Activated T-cell treated with anti-CD3 and anti-CD28 coated beads, Interleukin-2, amount 50 U/mL, for 24 hours (primary cell): ENCODE measurements at places on chromosomes 2 and 18.
A peak's percentile ranks its signal among the peaks of the same experiment; 100 is the strongest.

GRCh38 chr2:2892892-2893291 lies 484.7 kb downstream of the EIPR1 start:
- H3K27me3 ChIP-seq: no peaks in the 10 kb centered on the region
- H3K27ac ChIP-seq: no peak overlapping the region
- H3K4me3 ChIP-seq: no peak overlapping the region
- no peaks in the 10 kb centered on the region for H3K36me3 ChIP-seq
- DNase-seq: no peak
- no peaks in the 10 kb centered on the region for H3K4me1 ChIP-seq

DNA sequence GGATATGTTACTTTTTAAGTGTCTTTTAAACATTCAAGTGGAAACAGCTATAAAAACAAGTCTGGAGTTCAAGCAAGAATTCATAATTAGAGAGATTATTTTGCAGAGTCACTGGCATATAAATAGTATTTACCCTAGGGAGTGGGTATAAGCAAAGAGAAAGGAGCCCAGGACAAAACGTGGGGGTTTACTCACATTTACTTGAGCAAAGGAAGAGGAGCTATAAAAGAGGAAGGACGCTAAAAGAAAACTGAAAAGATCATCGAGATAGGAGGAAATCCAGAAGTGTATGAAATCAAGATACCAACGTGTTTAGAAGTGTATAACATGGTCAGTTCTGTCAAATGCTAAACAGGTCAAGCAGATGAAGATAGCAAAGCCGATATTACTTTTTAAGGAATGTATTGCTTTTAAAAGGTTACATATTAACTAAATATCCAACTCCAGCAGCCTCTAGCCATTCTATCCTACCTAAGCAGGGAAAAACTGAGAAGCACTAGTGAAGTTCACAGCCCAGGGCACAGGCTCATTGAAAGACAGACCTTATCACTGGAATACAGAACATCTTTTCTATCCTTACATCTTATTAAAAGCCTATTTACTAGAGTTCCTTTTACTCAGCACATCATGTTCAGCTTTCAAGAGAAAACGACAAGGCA lies 8.6 kb downstream of the KANSL1L start:
- no peaks in the 10 kb centered on the region for H3K27me3 ChIP-seq
- H3K36me3 ChIP-seq: no peaks in the 10 kb centered on the region
- no peak for DNase-seq
- H3K27ac ChIP-seq: no peak overlapping the region

DNA sequence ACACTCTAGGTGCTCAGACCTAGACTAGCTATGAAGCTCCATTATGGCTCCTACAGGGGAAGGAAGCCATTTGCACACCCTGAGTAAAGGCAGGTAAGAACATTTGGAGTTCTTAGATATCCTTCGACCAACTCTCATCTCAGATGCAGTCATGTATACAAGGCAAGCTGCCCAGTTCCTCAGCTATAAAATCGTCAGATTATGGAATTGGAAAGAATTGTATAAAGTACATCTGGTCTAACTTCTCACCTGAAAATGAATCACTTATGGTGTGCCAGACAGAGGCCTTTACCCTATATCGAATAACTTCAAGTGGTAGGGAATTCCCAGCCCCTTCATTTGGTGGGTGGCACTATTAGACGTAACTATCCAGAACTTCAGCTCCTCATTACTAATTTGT lies 79.3 kb downstream of the VIT start:
- H3K27me3 ChIP-seq: peaks cover 3% of the 10 kb centered on the region
- H3K4me3 ChIP-seq: no peak overlapping the region
- no peaks in the 10 kb centered on the region for H3K36me3 ChIP-seq
- peaks cover 2% of the 10 kb centered on the region for H3K4me1 ChIP-seq

- peaks cover 27% of the 10 kb centered on the region for H3K27me3 ChIP-seq
- no peak overlapping the region for H3K27ac ChIP-seq
- H3K4me3 ChIP-seq: no peak overlapping the region
- no peaks in the 10 kb centered on the region for H3K36me3 ChIP-seq
Measured at GRCh38 chr18:48023334-48024008, 93.0 kb upstream of the SMAD2 start.

DNA sequence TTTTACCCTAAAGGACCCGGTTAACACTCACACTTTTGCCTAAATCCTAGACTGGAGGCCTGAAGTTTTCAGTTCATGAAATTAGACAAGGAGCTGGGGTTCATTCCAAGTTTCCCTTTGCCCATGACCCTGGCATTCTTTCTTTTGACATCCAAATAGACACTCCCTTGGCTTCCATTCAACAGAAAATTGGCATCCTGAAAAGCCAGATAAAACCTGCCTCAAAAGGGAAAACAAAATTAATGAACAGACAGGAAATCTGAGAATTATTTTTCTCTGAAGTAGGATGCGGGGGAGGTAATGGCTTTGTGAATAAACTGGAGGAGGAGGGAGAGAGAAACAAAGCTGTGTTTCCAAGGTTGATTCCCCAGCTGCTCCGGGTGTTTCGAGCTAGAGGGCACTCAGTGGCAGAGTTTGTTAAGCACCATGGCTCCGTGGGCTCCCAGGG lies 41.0 kb downstream of the SPP2 start:
- DNase-seq: no peak
- no peak overlapping the region for H3K27ac ChIP-seq
- no peaks in the 10 kb centered on the region for H3K27me3 ChIP-seq
- peaks cover 2% of the 10 kb centered on the region for H3K36me3 ChIP-seq

DNA sequence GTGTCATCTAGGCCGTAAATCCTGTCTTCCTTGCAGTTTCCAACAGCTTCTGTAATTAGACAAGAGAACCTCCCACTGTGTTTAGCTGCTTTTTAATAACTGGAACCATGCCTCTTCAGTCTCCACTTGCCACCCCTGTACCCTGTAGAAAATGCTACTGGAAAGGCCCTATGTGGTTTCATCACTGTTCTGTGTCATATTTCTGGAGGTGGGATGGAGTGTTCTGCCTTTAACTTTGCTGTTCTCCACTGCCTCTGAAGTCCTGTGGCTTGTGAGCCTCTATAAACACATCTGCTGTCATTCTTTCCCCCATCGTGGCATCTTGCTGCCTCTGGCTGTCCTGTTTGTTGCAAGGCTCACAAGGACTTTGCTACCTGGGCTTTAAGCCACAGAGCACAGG lies 17.9 kb downstream of the MGAT5 start:
- peaks cover 63% of the 10 kb centered on the region for H3K4me1 ChIP-seq
- H3K27ac ChIP-seq: peak overlapping the region; percentile 28

- H3K27ac ChIP-seq: no peak overlapping the region
- DNase-seq: no peak
- H3K4me3 ChIP-seq: no peak overlapping the region
- H3K4me1 ChIP-seq: no peaks in the 10 kb centered on the region
- H3K36me3 ChIP-seq: no peaks in the 10 kb centered on the region
Measured at GRCh38 chr2:140186313-140186712, 1406.1 kb upstream of the NXPH2 start.

DNA sequence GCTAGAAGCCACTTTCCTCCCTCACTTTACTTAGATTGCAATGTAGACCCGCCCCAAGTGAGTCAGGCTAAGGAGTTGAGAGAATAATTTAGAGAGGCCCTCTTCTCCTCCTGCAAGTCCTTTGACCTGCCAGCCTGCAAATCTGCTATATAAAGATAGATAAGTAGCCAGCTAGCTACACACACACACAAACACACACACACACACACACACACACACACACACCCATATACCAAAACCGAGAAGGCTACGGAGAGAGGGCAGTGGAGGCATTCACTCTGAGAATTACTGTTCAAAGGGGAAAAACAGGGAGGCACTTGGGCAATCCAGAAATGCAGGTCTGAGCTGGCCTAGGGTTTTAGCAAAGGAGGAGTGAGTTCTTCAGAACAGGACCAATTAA lies 23.0 kb upstream of the SMAD7 start:
- no peak for DNase-seq
- H3K27ac ChIP-seq: no peak overlapping the region
- no peak overlapping the region for H3K4me3 ChIP-seq
- H3K4me1 ChIP-seq: peaks cover 10% of the 10 kb centered on the region
- no peaks in the 10 kb centered on the region for H3K36me3 ChIP-seq
- peaks cover 25% of the 10 kb centered on the region for H3K27me3 ChIP-seq

DNA sequence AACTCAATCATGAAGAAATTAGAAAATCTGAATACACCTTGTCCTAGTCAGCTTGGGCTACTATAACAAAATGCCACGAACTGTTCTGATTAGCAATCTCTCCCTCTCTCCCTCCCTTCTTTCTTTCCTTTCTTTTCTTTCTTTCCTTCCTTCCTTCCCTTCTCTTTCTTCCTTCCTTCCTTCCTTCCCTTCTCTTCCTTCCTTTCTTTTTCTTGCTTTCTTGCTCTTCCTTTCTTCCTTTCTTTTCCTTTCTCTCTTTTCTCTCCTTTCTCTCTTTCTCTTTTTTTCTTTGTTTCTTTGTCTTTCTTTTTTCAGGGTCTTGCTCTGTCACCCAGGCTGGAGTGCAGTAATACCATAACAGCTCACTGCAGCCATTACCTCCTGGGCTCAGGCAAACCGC lies 23.6 kb upstream of the EMILIN2 start:
- H3K4me1 ChIP-seq: no peaks in the 10 kb centered on the region
- DNase-seq: no peak
- no peaks in the 10 kb centered on the region for H3K27me3 ChIP-seq

- no peaks in the 10 kb centered on the region for H3K27me3 ChIP-seq
- no peak overlapping the region for H3K4me3 ChIP-seq
- H3K36me3 ChIP-seq: no peaks in the 10 kb centered on the region
Measured at GRCh38 chr2:157990173-157990572, 111.5 kb upstream of the UPP2 start.

- H3K27ac ChIP-seq: no peak overlapping the region
- H3K4me3 ChIP-seq: no peak overlapping the region
- no peak for DNase-seq
- H3K4me1 ChIP-seq: no peaks in the 10 kb centered on the region
- H3K27me3 ChIP-seq: no peaks in the 10 kb centered on the region
- H3K36me3 ChIP-seq: no peaks in the 10 kb centered on the region
Measured at GRCh38 chr2:137935591-137935990, 28.7 kb upstream of the HNMT start.

DNA sequence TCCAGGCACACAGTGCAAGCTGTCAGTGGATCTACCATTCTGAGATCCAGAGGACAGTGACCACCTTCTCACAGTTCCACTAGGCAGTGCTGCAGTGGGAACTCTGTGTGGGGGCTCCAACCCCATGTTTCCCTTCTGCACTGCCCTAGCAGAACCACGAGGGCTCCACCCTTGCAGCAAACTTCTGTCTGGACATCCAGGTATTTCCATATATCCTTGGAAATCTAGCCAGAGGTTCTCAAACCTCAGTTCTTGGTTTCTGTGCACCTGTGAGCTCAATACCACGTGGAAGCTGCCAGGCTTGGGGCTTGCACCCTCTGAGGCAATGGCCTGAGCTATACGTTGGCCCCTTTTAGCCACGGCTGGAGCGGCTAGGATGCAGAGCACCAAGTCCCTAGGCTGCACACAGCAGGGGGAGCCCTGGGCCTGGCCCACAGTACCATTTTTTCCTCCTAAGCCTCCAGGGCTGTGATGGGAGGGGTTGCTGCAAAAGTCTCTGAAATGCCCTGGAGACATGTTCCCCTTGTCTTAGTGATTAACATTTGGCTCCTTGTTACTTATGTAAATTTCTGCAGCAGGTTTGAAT lies 77.5 kb downstream of the MAP4K3 start:
- no peaks in the 10 kb centered on the region for H3K27me3 ChIP-seq
- no peak overlapping the region for H3K27ac ChIP-seq
- peaks cover 4% of the 10 kb centered on the region for H3K4me1 ChIP-seq

DNA sequence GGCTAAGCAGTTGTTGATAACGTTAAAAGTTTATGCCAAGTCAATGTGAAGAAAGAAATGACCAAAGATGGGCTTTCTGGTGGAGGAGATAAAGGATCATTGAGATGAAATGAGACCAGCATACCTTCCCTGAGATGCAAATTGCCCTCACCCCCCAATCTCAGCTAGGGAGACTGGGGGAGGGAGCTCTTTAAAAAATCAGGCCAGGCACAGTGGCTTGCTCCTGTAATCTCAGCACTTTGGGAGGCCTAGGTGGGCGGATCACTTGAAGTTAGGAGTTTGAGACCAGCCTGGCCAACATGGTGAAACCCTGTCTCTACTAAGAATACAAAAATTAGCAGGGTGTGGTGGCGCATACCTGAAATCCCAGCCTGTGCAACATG lies 30.9 kb upstream of the KCMF1 start:
- no peaks in the 10 kb centered on the region for H3K27me3 ChIP-seq
- no peak for DNase-seq
- H3K27ac ChIP-seq: peak overlapping the region; percentile 95
- peaks cover 2% of the 10 kb centered on the region for H3K36me3 ChIP-seq
- H3K4me3 ChIP-seq: peak overlapping the region; percentile 56

GRCh38 chr2:127041259-127041970 lies 65.5 kb downstream of the BIN1 start:
- H3K27me3 ChIP-seq: no peaks in the 10 kb centered on the region
- no peaks in the 10 kb centered on the region for H3K36me3 ChIP-seq
- H3K4me3 ChIP-seq: no peak overlapping the region
- no peak for DNase-seq
- H3K4me1 ChIP-seq: peaks cover 6% of the 10 kb centered on the region

DNA sequence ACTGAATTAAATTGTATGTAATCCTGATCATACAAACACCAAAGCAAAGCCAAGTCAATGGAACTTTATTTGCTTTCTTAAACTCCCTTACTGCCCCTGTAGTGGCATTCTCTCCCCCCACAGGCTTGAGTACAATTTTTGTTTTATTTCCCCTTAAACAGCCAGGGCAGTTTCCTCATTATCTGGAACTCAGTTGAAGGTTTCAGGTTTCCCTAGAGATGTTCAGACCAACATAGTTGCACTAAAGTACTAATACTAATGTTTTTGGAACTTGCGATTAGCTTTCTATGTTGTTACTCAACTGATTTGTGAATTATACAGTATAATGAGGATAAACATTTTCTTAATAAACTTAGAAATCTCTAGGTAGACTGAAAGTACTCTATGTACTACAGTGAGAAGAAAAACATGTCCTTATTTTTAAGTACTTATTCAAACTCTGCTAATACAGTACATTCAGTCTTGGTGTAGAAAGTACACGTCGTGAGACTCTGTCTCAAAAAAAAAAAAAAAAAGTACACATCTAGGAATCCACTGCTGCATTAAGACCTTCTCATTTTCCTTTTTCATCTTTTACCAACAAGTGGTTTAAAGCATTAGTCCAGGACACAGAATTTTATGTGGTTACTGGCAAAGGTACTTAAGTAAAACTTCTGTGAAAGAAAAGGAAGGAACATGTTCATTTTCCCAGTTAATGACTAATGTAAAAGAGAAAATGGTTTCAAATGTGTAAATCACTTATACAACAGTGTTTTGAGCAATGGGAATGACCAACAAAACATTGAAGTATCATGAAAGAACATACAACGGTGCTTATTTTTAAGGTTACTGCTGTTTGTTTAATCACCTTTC lies 209.5 kb upstream of the SMAD7 start:
- DNase-seq: no peak
- H3K27ac ChIP-seq: no peak overlapping the region
- H3K27me3 ChIP-seq: no peaks in the 10 kb centered on the region
- H3K4me3 ChIP-seq: no peak overlapping the region
- peaks cover 68% of the 10 kb centered on the region for H3K36me3 ChIP-seq
